ENCODE measurements at places on chromosomes 1 and 21. TPM values are rescaled to one million over a fixed set of nuclear protein-coding genes. Genes with fewer than 3 reads are reported as not detected.

DNA sequence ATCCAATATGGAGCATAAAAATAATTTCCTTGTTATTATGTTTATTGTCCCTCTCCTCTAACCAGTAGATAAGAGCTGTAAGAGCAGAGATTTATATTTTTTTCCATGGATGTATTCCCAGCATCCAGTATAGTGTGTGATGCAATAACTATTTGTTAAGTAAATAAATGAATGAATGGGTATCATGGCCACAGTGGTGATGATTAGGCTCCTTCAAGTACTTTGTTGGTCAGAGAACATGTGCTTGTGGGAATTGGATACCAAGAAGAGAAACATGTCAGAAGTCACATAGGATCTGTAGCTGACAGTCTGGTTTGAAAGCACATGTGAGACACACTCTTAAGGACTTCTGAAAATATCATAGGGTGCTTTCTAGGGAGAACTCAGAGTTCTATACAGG, 588.5 kb downstream of the AGBL4 start:
- DNase-seq: no peak

The TPTE gene
- 0.54 TPM for total RNA-seq

GRCh38 chr1:41272601-41273000, 30.5 kb upstream of the SCMH1 start:
- no peak for DNase-seq

DNA sequence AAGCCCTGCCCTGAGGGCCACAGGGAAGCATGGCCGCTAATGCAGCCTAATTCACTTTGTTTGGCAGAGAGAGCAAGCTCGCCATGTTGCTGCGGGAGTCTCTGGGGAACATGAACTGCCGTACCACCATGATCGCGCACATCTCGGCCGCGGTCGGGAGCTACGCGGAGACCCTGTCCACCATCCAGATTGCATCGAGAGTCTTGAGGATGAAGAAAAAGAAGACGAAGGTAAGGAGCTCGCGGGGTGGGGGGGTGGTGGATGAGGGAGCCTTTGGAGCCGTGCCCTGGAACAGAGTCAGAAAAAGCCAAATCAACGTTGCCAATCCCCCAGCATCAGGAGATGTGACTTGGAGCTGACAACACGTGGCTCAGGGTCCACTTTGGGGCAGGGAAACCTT, 529.4 kb downstream of the KIF26B start:
- DNase-seq: no peak

GRCh38 chr1:203091761-203092330, 6.0 kb upstream of the MYOG start:
- DNase-seq: no peak

The HAO2 gene
- not detected for total RNA-seq
